ENCODE measurements at places on chromosomes 11 and 22. TPM values are rescaled to one million over a fixed set of nuclear protein-coding genes. Genes with fewer than 3 reads are reported as not detected.

GRCh38 chr11:94525546-94526324, 13.5 kb downstream of the C11orf97 start:
- H3K27me3 ChIP-seq = no peaks in the 10 kb centered on the region
- H3K4me1 ChIP-seq = no peaks in the 10 kb centered on the region
- no peak overlapping the region for H3K27ac ChIP-seq
- no peaks in the 10 kb centered on the region for H3K36me3 ChIP-seq
- DNase-seq = no peak

- no peaks in the 10 kb centered on the region for H3K4me1 ChIP-seq
- no peak overlapping the region for H3K4me3 ChIP-seq
- no peak for DNase-seq
- H3K27ac ChIP-seq = no peak overlapping the region
Measured at GRCh38 chr11:38384568-38384967, 1786.5 kb upstream of the RAG2 start.

The HTR3A gene
- polyA plus RNA-seq = not detected

The JHY gene
- polyA plus RNA-seq = 2.9 TPM

The KLHL35 gene
- 1.7 TPM for polyA plus RNA-seq

DNA sequence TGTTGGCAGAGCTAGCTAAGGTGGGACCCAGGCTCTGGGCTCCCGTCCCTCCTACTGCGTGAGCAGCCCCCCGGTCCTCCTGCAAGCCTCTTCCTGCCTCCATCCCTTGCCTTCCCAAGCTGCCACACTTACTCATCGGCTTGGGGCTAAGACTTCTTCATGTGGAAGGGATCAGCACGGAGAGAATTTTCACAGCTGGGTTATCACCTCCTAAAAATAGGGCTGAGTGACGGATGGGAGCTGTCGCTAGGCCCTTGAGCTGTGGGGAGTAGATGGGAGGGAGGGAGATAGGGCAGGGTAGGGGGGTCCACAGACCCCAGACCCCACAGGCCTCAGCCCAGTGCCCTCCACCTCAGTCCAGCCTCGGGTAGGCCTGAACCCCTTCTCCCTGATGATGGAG, 41.0 kb downstream of the FLRT1 start:
- no peaks in the 10 kb centered on the region for H3K27me3 ChIP-seq
- H3K36me3 ChIP-seq = no peaks in the 10 kb centered on the region
- no peak for DNase-seq
- no peak overlapping the region for H3K27ac ChIP-seq

DNA sequence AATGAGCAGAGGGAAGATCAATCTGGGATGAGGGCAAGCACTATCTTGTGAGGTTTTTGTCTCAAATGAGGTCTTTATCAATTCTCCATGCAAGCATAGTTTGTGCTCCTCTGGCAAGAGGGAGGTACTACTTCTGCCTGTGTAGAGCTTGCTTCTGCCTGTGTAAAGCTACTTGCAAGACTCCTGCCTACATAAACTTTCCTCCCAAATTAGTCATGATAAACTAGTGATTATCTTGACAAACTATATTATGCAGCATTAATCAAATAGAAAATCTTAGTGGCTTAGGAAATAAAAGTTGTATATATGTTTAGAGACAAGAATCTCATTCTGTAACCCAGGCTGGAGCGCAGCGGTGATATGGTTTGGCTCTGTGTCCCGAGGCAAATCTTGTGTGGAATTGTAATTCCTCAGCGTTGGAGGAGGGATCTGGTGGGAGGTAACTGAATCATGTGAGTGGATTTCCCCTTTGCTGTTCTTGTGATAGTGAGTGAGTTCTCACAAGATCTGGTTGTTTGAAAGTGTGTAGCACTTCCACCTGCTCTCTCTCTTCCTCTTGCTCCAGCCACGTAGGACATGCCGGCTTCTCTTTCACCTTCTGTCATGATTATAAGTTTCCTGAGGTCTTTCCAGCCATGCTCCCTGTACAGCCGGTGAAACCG, 8.0 kb upstream of the MMP10 start:
- no peak overlapping the region for H3K4me3 ChIP-seq
- no peaks in the 10 kb centered on the region for H3K4me1 ChIP-seq
- no peak overlapping the region for H3K27ac ChIP-seq
- DNase-seq = no peak

DNA sequence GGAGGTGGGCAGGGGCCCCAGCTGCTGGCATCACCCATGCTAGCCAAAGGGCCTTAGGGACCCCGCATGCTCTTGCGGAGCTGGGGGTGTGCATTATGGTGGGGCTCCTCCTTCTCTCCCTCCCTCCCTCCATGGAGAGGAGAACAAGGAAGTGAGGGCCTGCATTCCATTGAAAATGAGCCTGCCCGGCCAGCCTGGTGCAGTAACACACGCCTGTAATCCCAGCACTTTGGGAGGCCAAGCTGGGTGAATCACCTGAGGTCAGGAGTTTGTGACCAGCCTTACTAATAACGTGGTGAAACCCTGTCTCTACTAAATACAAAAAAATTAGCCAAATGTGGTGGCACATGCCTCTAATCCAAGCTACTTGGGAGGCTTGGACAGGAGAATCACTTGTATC, 22.4 kb downstream of the SNAP29 start:
- DNase-seq = no peak
- H3K27ac ChIP-seq = no peak overlapping the region
- peaks cover 12% of the 10 kb centered on the region for H3K36me3 ChIP-seq
- H3K4me1 ChIP-seq = no peaks in the 10 kb centered on the region
- H3K27me3 ChIP-seq = no peaks in the 10 kb centered on the region

The OVOL1 gene
- not detected for polyA plus RNA-seq

DNA sequence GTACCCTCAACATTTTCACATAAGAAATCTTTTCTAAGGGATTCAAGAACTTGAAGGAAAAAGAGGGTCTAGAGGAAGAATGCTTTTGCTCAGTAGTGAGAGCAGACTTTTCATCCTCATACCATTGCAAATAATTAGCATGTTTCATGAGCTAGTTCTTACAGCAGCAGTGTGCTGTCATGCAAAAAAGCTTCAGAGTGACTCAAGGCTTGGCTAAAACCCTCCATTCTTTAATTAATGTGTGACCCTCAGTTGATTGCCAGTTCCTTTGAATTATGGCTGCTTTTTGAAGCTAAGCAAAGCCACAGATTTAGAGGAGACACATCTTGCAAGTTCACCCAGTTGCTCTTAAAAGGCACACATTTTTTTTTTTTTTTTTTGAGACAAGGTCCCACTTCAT, 36.6 kb upstream of the PCF11 start:
- no peak for DNase-seq
- H3K27me3 ChIP-seq = no peaks in the 10 kb centered on the region
- no peak overlapping the region for H3K4me3 ChIP-seq
- H3K36me3 ChIP-seq = no peaks in the 10 kb centered on the region

- no peaks in the 10 kb centered on the region for H3K27me3 ChIP-seq
- no peak overlapping the region for H3K27ac ChIP-seq
- peak; percentile 54 for DNase-seq
Measured at GRCh38 chr11:2445746-2446551, 1.1 kb downstream of the KCNQ1 start.
